ENCODE measurements at places on chromosomes 11 and 22.

- no peak for DNase-seq
These were observed 59.9 kb downstream of the GRIK4 start for GRCh38 chr11:120571476-120571875.

DNA sequence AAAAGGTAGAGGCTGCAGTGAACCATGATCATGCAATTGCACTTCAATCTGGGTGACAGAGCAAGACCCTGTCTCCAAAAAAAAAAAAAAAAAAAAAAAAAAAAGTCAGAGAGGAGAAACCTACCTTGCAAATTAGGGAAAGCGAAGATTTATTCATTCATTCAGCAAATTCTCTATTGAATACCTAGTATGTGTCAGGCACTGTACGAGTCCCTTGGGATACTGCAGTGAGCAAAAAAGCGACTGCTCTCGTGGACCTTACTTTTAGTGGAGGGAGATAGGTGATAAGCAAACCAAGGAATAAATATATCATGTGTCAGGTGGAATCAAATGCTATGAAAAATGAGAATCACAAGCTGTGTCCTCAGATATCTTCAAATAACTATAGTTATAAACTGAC is 101.3 kb downstream of the STIM1 start:
- no peak for DNase-seq

- no peak for DNase-seq
These were observed 128.9 kb downstream of the CCDC34 start for GRCh38 chr11:27234043-27234668.

GRCh38 chr22:22800716-22801115 is 86.9 kb upstream of the IGLL5 start:
- DNase-seq, result no peak

DNA sequence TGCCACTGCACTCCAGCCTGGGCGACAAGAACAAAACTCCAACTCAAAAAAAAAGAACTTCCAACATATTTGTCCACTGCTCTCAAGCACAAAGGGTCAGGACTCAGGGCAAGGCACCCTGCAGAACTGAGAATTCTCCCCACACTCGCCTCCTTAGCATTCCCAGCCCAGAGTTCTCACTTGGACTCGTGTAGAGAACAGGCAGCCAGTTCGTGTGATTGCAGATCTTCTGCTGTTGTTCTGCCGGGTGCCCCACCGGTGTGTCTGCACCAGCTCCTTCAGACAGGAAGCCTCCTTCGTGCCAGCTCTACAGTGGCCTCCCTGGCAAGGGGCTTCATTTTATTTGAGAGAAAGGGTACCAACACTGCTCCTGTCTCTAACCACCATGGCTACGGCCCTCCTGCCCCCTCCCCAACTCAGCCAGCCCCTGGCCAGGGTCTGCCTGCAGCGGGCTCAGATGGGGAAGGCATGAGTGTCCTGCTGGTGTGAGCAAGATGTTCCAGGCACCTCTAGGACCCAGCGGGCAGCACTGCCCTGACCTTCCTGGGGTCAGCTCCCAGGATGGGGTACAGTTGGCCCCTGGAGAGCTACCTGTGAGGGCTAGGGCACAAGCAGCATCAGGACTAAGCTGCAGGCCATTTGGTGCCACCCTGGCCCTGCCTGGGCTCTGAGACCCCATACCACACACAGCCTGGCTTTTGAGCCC is 19.5 kb upstream of the SCGB1A1 start:
- no peak for DNase-seq

DNA sequence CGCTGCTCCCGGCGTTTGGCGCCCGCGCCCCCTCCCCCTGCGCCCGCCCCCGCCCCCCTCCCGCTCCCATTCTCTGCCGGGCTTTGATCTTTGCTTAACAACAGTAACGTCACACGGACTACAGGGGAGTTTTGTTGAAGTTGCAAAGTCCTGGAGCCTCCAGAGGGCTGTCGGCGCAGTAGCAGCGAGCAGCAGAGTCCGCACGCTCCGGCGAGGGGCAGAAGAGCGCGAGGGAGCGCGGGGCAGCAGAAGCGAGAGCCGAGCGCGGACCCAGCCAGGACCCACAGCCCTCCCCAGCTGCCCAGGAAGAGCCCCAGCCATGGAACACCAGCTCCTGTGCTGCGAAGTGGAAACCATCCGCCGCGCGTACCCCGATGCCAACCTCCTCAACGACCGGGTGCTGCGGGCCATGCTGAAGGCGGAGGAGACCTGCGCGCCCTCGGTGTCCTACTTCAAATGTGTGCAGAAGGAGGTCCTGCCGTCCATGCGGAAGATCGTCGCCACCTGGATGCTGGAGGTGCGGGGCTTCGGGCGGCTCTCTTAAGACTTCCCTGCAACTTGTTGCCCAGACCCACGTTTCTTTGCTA is at the start of gene CCND1:
TSS of gene CCND1 (plus strand) at position 162 of the 587 bp plus-strand sequence. CDS start at position 320, 158 bp downstream.
- no peak for DNase-seq

DNA sequence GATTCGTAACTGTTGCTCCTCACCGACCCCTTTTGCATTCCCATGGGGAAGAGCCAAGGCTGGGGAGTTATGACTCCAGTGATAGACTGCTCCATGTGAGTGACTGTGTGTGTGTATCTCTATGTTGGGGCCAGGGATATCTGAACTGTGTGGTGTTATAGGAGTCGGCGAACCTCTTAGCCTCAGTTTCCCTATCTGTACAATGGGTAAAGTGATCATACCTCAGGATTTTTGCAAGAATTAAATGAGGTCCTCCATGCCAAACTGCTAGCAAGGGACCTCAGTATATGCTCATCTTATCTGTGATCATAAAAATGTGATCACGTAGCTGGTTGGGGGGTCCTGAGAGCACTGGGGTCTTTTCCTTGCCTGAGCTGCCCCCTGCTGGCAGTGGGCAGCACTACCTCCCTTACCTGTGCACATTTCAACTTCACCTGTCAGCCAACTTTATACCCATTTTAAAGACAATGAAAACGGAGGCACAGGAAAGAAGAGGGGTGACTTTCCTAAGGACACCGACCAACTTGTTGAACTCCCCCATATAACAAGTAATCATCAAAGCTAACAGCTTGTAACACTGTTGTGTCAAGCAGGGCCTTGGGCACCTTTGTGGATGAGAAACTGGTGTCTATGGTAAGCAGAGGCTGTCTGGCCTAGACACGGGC is 1.4 kb upstream of the DPP3 start:
- no peak for DNase-seq

GRCh38 chr22:23750367-23750713 is 572 bp downstream of the ZNF70 start:
- DNase-seq, result no peak

DNA sequence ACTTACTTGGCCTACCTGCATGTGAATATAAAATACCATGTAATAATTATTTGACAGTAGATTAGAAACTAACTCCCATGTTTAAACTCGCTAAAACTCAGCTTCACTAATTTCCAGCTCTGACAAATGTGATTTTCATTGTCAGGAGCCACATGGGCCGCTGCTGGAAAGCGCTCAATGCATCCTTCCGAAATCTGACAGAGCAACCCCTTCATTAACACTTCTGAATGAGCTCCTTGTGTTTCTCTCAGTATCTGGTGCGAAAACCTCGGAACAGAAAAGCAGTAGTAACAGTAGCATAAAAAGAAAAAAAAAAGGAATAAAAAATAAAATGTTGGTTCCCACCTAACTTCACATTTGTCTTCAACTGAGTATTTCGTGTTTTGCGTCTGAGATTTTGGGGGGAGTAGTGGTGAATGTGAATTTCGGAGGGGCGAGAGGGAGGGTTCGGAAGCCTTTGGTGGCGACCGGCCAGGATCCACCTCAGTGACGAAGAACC is 710 bp downstream of the MTCH2 start:
- DNase-seq, result no peak

DNA sequence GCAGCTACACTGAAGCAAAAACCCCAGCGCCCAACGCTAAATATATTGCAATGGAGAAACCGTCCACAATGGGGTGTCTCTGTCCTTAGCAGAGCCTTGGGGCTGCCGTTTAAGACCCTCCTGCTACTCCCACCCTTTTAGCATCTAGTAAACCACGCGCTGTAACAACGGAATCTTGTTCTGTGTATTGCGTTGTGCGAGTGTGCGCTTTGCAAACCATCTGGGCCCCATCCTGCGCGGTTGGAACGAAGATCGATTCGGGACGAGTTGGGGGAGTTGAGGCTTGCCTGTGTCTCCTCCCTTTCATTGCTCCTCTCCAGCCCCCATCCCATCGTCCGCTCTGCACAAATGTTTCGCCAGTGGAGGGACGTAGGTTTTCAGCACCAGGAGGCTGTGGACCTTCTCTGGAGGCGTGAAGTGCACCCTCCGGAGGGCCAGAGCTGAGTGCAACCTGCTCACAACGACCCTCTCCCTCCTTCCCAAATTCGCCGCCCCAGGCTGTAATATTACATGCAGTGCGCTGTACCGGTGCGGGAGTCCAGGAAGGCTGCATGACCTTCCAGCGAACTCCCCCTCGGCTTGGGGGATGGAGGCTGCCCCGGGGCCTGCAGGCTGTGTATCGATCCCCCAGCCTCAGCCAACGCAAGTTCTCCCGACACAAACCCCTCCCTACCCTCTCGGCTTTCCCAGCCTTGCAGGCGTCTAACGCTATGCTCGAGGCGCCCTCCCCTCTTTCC is 1.6 kb upstream of the KMT2A start:
- DNase-seq, result peak; percentile 36

GRCh38 chr11:67371911-67372320 is 1.5 kb downstream of the CLCF1 start:
- DNase-seq, result no peak

- DNase-seq, result no peak
These were observed 64.2 kb downstream of the SLC36A4 start for GRCh38 chr11:93133488-93134109.

GRCh38 chr11:27723687-27724086 is 23.4 kb upstream of the BDNF start:
- DNase-seq, result no peak

DNA sequence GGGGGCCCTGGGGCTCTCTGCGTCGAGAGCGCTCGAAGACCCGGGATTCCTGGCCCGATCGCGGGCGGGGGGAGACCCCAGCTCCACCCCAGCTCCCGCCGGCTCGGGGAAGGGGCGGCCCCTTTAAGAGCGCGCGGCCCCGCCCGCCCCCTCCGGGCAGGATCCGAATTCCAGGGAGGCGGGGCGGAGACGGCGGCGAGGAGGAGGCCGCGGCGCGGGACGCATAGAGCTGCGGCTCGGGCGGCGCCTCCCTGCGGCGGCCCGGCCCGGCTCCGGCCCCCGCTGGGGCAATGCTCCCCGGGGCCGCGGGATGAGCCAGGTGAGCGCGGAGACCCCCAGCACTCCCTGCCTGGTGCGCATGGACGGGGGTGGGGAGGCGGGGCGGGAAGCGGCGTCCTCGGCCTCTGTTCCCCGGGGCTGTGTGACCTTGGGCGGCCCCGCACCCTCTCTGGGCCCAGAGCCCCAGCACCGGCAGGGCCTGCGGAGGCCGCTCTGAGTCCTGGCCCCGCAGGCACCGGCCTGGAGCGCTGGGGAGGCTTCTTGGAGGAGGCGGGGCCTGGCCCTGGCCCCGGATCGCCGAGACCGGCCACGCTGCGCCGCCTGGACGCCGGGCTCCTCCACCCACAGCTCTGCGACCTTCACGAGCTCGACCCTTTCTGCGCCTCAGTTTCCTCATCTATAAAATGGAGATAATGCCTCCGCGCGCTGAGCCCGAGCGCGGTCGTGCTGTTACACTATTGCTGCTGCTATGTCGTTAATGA is 565 bp downstream of the GAS2L1 start:
- peak; percentile 32 for DNase-seq

DNA sequence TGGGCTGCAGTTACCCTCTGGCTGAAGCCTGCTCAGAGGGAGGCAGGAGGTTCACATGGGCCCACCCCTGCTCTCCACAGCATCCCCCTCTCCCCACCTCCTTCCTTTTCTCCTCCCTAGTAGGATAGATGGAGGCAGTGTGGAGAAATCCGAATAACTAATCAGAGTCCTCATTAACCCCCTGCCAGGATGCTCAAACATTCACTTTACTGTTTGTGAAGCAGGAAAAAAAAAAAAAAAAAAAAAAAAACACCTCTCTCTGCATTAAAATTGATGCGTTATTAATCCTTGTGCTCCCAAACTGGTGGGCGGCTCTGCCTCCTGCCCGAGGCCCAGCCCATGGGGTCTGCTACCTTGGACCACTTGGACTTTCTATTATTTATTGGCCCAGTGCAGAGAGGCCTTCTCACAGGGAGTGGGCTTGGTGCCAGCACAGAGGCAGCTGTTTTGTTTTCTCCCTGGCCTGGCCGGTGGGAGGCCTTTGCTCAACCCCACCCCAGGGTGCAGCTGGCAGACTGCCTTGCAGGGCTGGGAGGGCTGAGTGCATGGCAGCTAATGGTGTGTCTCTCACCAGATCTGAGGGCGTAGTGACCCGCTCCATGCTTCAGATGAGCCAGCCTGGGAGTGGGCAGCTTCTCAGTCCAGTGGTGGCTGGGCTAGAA is 150.7 kb downstream of the PKNOX2 start:
- DNase-seq, result no peak

DNA sequence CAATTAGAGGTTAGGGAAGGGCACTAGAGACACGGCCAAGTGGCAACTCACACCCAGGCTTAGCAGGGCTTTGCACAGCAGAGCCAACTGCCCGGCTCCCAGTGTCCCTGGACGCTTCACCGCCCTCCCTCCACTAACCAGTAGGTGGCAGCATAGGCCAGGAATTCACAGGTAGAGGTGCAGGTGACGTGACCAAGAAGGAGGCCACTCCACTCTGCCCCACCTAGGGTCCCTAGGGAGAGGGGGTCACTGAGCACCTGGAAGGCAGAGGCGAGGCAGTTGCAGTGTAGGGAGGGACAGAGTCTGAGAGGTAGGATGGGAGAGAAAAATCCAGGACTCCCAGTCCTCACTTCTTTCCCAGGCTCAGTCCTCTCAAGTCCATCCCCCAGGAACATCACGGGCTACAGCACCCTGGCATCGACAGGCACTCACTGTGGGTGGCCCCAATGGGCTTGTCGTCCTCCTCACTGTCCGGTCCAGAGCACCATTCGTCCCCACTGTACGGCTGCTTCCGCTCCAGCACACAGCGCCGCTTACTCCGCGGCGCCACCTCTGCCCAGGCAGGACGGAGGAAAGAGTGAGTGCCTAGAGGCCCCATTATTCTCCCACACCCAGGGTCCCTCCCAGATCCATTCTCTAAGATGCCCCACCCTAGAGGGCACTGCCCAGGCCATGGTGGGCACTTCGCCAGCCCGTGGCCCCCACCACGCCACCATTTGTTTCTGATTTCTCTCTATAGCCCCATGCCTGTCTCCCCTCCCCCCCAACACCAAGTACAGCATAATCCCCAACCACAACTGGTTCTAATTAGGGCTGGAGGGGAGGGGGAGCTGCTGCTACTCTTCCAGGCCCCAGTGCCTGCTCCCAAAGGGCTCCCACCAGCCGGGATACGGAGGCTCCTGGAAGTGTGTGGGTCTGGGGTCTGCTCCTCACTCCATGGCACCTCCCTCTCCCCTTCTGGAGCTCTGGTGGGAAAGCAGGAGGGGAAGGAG is 18.4 kb downstream of the BCL9L start:
- peak; percentile 85 for DNase-seq
